A673 (cell line): ENCODE measurements at places on chromosomes 6 and 20.

GRCh38 chr6:4308364-4308763, 173.0 kb upstream of the ECI2 start:
- no peak for DNase-seq

DNA sequence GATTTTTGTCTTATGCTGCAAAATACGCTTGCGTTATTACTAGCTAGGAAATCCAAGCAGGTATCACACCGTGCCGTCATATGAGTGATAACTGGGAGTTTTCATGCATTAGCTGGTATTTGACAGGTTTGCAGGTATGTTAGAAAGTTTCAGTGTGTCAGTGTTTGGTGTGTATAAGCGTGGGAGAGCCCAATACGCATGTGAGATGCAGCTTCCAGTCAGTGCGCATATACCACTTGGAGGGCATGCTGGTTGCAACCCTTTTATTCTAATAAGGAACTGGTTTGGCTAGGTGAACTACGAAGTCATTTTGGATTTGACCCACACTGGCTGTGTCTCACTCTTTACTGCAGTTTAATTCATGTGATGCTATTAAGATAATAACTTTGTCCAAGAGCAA, 35.1 kb downstream of the JARID2 start:
- DNase-seq: no peak

GRCh38 chr6:116685437-116685993, 4.5 kb downstream of the KPNA5 start:
- no peak for DNase-seq

DNA sequence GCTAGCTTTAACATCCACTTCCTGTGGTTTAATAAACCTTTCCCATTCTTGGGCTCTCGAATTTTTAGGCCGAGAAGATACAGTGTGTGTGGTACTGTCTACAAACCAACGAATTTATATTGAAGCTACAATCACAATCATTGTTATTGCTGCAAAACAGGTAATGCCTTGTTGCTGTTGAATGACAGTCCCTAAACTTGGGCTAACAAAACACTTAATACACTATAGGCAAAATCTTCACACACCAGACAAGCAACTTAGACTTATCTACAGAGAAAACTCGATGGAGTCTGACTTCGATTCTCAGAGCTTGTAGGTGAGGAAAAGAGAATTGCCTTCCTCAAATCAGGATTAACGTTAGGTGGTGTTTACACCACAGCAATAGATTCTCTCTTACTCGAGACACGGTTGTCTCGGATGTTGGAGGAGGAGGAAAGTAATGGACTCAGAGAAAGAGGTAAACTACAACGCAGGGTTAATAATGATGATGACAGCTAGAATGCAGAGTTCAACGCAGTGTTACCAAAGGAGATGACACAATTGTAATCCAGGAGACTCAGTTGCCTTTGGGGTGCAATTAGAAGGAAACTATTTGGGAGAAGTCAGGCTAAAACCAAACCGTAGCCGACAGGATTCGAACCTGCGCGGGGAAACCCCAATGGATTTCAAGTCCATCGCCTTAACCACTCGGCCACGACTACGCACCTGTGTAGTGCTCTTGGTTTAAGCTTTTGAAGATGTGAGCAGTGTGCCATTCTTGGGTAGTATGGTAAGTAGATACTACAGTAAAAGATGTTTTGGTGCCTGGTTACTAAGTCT, 32.5 kb upstream of the ZNF184 start:
- peak; percentile 69 for DNase-seq

DNA sequence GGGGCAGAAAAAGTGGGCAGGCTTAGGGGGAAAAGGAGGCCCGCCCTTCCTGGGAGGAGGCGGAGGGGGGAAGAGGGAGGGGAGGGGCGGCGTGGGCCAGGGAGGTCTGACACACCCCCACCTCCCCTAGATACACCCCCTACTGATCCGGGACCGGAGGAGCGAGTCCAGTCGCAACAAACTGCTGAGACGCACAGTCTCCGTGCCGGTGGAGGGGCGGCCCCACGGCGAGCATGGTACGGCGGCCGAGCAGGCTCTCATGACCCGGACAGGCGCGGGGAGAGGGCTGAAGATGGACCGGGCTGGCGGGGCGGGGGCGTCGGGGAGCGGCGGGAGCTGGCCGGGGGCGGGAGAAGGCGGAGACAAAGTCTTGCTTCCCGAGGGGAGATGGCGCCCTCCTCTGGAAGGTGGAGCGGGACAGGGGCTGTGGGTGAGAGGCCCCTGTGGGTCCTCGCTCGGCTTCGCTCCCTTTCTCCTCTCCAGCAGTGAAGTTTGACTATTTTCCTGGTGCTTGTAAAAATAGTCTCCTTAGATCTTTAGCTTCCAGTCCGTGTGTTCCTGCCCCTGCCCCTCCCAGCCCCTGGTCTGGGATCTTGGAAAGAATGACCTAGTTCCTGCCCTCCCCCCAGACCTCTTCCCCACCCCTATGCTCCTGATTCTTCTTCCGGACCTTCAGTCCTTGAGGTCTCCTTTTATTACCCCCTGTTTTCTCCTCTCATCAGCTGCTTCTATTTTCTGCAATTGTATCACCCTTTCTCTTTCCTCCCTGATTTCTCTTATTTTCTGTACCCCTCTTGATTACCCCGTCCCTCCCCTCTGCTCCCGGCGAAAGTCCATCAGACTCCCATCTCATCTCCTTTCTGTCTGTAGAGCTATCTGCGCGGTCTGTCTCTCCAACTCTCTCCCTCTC, 6.1 kb downstream of the SYNGAP1 start:
- peak; percentile 93 for DNase-seq

- no peak for DNase-seq
Measured at GRCh38 chr6:11828262-11828870, 49.8 kb upstream of the ADTRP start.

- DNase-seq: no peak
Measured at GRCh38 chr6:13853871-13854270, 39.5 kb upstream of the MCUR1 start.

DNA sequence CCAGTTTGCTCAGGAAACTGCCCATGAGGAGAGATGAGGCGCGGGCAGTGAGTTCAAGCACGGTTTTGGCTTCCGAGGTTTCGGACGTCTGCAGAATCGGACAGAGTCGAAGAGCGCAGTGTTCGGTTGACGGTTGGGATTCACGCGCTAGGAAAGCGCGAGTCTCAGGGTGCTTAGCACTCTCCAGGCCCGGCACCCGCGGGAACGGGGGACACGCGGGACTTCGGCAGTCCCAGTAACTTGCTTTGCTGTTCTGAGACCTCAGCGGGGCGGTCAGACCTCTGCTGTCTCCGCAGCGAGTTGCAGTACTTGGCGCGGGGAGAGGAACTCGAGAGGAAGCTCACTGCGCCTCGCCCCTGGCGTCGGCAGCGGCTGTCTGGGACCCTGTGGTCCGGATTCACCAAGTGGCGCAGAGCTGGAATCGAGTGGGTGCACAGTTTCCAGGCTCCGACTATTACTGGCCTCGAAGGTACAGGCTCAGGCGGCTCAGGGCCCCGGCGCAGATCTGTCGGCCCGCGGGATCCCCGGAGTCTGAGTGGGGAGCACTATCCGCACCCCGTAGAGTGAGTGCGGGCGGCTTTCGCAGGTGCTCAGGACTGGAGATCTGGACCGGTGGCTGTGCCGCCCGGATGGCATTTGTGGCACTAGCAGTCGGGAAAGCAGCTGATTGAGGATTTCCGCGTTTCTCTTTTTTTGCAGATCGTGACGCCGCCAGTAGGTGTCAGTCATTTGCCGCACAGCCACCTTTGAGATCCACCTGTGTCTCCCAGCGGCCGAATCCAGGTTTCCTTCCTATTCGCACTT, at the start of gene POM121L2:
POM121L2 (minus strand) TSS at position 128 of the 804 bp plus-strand sequence; CDS start at position 25, 103 bp downstream.
- DNase-seq: peak; percentile 72

DNA sequence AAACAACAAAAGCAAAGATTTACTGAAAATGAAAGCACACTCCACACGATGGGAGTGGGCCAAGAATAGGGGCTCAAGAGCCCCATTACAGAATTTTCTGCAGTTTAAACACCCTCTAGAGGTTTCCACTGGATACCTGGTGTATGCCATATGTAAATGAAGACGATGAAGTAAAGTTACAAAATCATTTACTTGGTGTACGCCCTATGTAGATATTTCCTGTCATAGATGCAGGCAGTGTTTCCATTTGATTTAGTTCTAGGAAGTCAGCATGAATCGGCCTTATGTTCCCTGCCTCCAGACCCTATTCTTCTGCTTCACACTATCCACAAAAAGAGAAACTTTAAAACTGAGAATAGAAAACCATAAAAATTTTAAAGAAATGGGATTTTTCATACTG, 404.4 kb upstream of the GJE1 start:
- DNase-seq: no peak

DNA sequence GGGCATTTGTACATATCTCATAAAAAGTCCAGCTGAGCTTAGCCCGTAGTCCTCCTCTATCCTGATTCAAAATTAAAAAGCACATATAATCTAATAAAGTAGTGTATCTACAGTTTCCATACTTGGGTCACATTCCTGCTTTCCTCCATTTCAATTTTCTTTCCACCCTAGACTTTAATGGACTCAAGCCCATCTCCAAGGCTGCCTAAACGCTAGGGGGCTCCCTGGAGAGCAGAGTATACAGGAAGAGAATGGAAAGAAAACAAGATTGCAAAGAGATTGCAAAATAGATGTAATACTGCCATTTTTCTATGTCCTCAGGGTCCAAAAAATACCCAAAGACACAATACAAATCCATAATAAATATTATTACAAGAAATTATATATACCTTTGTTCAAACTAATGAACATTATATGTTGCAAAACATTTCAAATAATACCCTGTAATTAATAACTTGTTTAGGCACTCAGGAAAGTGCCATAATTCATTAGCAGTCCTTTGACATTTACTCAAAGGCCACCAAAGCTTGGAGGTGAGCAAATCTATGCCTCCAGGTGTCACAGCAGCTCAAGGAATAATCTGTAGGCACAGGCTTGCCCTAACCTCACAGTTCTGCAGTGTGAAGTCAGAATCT, 2.4 kb upstream of the MCM3 start:
- peak; percentile 90 for DNase-seq

DNA sequence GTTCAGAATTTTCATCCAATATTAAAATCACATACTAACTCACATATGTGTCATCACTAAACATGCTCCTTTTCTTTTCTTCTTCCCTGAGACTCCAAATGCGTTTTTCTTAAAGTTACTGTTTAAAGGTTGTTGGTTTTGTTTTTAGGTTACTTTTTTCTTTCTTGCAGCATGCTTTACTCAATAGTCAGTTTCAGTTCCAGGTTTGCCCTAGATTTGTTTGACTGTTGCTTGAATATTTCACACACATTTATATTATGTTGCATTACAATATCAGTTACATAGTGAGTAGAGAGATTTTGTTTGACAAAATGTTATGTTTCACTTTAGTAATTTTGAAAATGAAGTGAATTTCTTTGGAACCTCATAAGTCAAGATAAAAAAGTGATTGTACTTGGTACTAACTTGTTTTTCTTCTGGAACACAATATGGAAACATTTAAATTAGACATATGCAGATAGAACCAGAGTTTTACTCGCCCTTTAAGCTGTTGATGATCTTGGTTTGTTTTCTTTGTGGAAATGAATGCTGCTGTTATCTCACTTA, 27.3 kb downstream of the FNDC1 start:
- DNase-seq: no peak

GRCh38 chr6:75167325-75167724, 38.5 kb downstream of the COL12A1 start:
- no peak for DNase-seq

DNA sequence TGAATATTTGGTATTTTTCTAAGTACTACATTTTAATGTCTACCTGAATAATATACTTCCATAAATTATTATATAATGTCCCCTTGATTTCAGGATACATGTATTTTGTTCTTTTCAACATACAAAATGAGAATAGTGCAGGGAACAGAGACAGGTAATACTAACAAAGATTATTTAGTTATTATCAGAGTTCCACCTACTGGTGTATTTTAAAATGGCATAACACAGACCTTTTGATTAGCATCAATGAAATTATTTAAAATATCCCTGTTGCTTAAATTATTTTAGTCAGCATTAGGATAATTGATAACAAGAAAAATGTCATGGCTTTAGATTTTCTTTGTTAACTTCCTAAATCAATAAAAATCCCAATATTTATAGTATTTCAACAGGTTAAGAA, 184.0 kb downstream of the PRDM13 start:
- peak; percentile 5 for DNase-seq

DNA sequence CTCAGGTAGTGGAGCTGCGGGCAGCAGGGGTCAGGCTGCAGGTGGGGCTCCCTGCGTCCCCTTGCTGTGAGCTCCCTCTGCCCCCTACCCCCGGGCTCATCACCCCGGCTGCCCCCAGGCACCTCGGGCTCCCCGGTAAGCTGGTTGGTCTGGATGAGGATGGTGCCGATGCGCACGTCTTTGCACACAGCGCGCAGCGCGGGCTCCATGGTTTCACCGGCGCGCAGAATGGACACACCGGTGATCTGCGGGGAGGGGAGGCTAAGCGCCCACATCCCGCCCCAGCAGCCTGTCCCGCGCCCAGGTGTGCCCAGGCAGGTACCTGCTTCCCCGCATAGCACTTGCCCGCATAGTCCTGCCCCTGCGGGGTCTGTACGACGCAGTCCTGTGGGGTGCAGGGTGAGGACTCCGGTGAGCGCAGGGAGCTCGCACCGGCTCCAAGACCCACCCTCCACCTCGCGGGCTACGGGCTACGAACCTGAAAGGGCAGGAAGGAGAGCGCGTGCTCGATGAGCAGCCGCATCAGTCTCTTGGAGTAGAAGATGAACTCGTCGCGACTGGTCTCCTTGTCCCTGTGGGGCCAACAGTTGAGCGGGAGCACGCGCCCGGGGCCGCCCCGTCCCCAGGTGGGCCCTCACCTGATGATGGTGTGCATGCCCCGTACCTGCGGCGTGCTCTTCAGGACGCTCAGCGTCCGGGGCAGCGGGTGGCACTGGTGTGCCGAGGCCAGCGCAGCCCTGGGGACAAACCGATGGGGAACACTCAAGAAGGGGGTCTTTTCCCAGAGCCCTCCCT, 15.5 kb downstream of the UCKL1 start:
- no peak for DNase-seq

GRCh38 chr6:122726649-122727048, 52.9 kb upstream of the FABP7 start:
- DNase-seq: peak; percentile 50

DNA sequence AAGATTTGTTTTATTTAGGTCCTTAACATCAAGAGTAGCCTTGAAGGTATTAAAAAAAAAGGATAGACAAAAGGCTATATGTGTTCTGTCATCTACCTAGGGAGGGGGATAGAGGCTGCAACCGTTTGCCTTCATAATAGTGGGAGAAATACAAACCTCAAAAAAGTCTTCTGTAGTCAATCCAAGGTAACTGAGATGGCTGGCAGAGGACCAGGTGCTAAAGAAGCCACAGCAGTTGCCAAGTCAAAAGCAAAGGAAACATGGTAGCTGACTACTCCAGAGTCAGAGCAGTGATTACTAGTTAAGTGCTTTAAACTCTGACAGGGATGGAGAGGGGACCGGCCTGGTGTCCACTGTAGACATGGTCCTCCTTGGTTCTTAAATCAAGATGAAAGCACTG, 249.4 kb downstream of the PTPRK start:
- DNase-seq: no peak
